Endothelial cell (in vitro differentiated cells): ENCODE measurements at places on chromosomes 4 and X. TPM values are rescaled to one million over a fixed set of nuclear protein-coding genes. Genes with fewer than 3 reads are reported as not detected.

The DDX53 gene
- not detected for total RNA-seq

The CXCL5 gene
- total RNA-seq = 3.4 TPM

The ADGRG4 gene
- not detected for total RNA-seq

The KDR gene
- total RNA-seq = 924 TPM

The ZAR1 gene
- total RNA-seq = not detected

The GPC3 gene
- 4.7 TPM for total RNA-seq

The HDX gene
- total RNA-seq = 9.4 TPM

The CTAG2 gene
- total RNA-seq = not detected

The NDP gene
- not detected for total RNA-seq

The RASSF6 gene
- not detected for total RNA-seq

The GRID2 gene
- total RNA-seq = 11.6 TPM

The RNF4 gene
- 65.0 TPM for total RNA-seq

The CPZ gene
- 0.90 TPM for total RNA-seq

The GABRG1 gene
- not detected for total RNA-seq

The AP1S2 gene
- 66.1 TPM for total RNA-seq

The STS gene
- total RNA-seq = 7.2 TPM

The OPN1MW2 gene
- not detected for total RNA-seq

The PNMA6F gene
- not detected for total RNA-seq

The NKX6-1 gene
- 14.6 TPM for total RNA-seq

The ZDHHC15 gene
- total RNA-seq = 3.7 TPM

The CT45A5 gene
- total RNA-seq = not detected

The MAMLD1 gene
- 2.8 TPM for total RNA-seq

The MTNR1A gene
- total RNA-seq = not detected

The FMR1NB gene
- total RNA-seq = not detected

The RAB41 gene
- not detected for total RNA-seq

The ADAD1 gene
- not detected for total RNA-seq

The RGN gene
- 0.54 TPM for total RNA-seq

The NOP14 gene
- 22.9 TPM for total RNA-seq

The NKX3-2 gene
- total RNA-seq = 4.5 TPM

The GYG2 gene
- total RNA-seq = 4.5 TPM

The MAGED4 gene
- 111 TPM for total RNA-seq

The MAGEB1 gene
- total RNA-seq = not detected

The POU4F2 gene
- 0.59 TPM for total RNA-seq

The LNX1 gene
- total RNA-seq = 25.7 TPM

The PDHA1 gene
- 162 TPM for total RNA-seq

The UGT2B11 gene
- total RNA-seq = not detected

The SLIT2 gene
- total RNA-seq = 8.1 TPM

The MID1 gene
- 61.8 TPM for total RNA-seq

The MAGEC1 gene
- not detected for total RNA-seq
